ENCODE measurements at places on chromosomes 1 and 21. TPM values are rescaled to one million over a fixed set of nuclear protein-coding genes. Genes with fewer than 3 reads are reported as not detected.

DNA sequence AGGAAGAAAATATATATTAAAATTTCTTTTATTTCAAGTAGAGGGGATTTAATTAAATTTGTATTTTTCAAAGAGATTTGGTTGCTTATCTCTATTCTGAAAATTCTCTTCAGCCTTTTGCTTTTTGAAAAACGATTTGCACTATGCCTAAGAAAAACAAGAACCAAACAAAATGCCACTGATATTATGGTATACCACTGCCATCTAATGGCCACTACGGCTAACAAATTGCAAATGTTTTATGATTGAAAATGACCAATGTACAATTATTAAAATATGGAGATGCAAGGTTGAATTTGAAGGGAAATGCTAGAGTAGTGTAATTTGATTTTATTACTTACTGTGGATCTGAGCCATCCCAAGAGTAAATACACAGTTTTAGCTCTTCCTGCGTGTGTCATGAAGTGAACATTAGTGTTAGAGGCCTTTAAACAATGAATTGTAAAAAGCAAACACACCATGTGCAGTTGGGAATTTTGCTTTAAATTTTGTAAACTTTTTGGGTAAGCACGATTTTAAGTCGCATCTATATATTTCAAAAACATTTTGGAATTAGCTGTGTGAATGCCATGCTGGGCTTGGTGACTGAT is 137.4 kb upstream of the USP25 start:
- no peak overlapping the region for H3K4me3 ChIP-seq
- H3K27me3 ChIP-seq = peaks cover 6% of the 10 kb centered on the region
- DNase-seq = no peak
- no peak overlapping the region for H3K27ac ChIP-seq
- no peaks in the 10 kb centered on the region for H3K36me3 ChIP-seq

GRCh38 chr21:44348861-44349260 is 4.6 kb upstream of the TRPM2 start:
- no peaks in the 10 kb centered on the region for H3K36me3 ChIP-seq
- H3K27me3 ChIP-seq = peaks cover 12% of the 10 kb centered on the region
- H3K4me3 ChIP-seq = peak overlapping the region; percentile 6
- H3K27ac ChIP-seq = no peak overlapping the region
- H3K4me1 ChIP-seq = peaks cover 20% of the 10 kb centered on the region

DNA sequence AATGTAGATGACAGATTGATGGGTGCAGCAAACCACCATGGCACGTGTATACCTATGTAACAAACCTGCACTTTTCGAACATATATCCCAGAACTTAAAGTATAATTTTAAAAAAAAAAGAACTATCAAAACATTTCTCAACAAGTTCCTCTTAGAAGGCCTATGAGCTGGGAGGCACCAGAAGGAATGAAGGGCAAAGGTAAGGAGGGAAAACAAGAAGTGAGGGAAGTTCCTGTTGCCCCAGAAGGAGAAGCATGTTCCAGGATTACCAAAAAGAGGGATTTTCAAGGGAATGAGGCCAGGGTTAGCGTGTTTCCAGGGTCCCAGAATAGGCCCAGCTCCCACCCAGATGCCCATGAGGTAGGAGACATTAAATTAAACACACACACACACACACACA is 361.0 kb downstream of the SETD4 start:
- H3K27me3 ChIP-seq = peaks cover 30% of the 10 kb centered on the region
- no peak overlapping the region for H3K27ac ChIP-seq
- no peaks in the 10 kb centered on the region for H3K4me1 ChIP-seq
- H3K36me3 ChIP-seq = no peaks in the 10 kb centered on the region

- no peaks in the 10 kb centered on the region for H3K27me3 ChIP-seq
- H3K36me3 ChIP-seq = peaks cover 6% of the 10 kb centered on the region
- no peak overlapping the region for H3K4me3 ChIP-seq
- H3K4me1 ChIP-seq = peaks cover under 1% of the 10 kb centered on the region
- H3K27ac ChIP-seq = no peak overlapping the region
These were observed 6.6 kb downstream of the HYI start for GRCh38 chr1:43446881-43447835.

- H3K4me1 ChIP-seq = no peaks in the 10 kb centered on the region
- no peak overlapping the region for H3K4me3 ChIP-seq
- H3K27ac ChIP-seq = no peak overlapping the region
- no peak for DNase-seq
These were observed 143.5 kb downstream of the DMRTA2 start for GRCh38 chr1:50279622-50280330.

- no peak for DNase-seq
- no peak overlapping the region for H3K4me3 ChIP-seq
- H3K27me3 ChIP-seq = peaks cover 21% of the 10 kb centered on the region
- peaks cover 22% of the 10 kb centered on the region for H3K4me1 ChIP-seq
- no peak overlapping the region for H3K27ac ChIP-seq
- H3K36me3 ChIP-seq = no peaks in the 10 kb centered on the region
These were observed 6.0 kb upstream of the CAMTA1 start for GRCh38 chr1:6779089-6779805.

DNA sequence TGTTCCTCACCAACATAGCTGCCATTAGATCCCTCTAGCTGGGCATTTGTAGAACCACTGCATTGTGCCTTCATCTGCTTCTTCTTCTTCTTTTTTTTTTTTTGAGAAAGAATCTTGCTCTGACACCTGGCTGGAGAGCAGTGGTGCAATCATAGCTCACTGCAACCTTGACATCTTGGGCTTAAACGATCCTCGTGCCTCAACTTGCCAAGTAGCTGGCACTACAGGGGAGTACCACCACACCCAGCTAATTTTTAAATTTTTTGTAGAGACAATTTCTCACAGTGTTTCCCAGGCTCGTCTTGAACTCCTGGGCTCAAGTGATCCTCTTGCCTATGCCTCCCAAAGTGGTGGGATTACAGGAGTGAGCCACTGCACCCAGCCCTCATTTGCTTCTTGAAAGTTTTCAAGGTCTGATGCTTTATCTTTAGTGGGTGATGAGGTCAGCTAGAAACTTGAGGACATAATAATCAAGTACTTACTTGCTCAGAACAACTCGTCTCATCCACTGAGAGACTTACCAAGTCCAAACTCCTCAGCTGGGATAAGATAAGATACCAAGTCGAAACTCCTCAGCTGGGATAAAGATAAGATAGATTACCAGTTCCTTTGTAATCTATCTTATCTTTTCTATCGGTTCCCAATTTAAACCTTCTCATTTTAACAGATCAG is 71.5 kb downstream of the MACF1 start:
- peaks cover 34% of the 10 kb centered on the region for H3K4me1 ChIP-seq
- H3K36me3 ChIP-seq = peaks cover 1% of the 10 kb centered on the region
- peak overlapping the region; percentile 50 for H3K27ac ChIP-seq
- H3K4me3 ChIP-seq = no peak overlapping the region
- no peak for DNase-seq
- H3K27me3 ChIP-seq = no peaks in the 10 kb centered on the region

GRCh38 chr1:101843160-101843559 is 153.6 kb downstream of the OLFM3 start:
- H3K36me3 ChIP-seq = no peaks in the 10 kb centered on the region
- H3K27ac ChIP-seq = no peak overlapping the region
- no peak for DNase-seq
- H3K4me1 ChIP-seq = no peaks in the 10 kb centered on the region
- H3K27me3 ChIP-seq = peaks cover 13% of the 10 kb centered on the region

GRCh38 chr1:62198781-62199125 is 4.1 kb downstream of the L1TD1 start:
- no peak for DNase-seq
- peaks cover 21% of the 10 kb centered on the region for H3K27me3 ChIP-seq
- no peak overlapping the region for H3K4me3 ChIP-seq
- no peak overlapping the region for H3K27ac ChIP-seq
- no peaks in the 10 kb centered on the region for H3K4me1 ChIP-seq

CTSE gene
- total RNA-seq = not detected

HIVEP3 gene
- total RNA-seq = 22.8 TPM

MTARC2 gene
- not detected for total RNA-seq

TRIM67 gene
- total RNA-seq = not detected

ERVH48-1 gene
- total RNA-seq = 0.31 TPM
